ENCODE measurements at places on chromosomes 12 and 14. TPM values are rescaled to one million over a fixed set of nuclear protein-coding genes. Genes with fewer than 3 reads are reported as not detected.

GRCh38 chr14:34685819-34686428 lies 28.5 kb downstream of the CFL2 start:
- no peak for DNase-seq

GRCh38 chr12:27497446-27497845 lies 26.6 kb upstream of the PPFIBP1 start:
- DNase-seq: no peak

DNA sequence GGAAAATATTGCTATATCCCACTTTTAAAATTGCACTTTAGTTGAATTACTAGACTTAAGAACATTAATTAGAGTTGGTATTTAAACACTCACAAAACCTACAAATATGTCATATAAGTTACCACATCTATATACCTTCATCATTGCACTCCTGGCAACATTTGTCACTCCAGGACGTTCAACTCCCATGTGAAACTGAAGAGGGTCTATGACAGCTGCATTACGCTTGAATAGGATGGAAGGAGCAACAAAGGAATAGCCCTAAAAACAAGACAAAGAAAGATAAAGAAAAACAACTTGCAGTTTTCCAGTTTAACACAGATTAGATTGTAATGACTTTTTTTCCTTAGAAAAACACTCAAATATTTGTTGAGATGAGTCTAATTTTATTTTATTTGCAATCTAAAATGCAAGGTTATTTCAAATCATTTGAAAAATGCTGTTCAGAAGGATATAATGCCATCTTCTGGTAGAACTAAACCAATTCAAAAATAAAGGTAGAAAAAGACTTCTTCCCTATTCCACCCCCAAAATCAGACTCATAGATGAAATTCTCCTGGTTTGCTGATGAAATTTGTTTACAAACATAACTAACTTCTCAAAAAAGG lies 84.3 kb upstream of the TTC7B start:
- no peak for DNase-seq

DNA sequence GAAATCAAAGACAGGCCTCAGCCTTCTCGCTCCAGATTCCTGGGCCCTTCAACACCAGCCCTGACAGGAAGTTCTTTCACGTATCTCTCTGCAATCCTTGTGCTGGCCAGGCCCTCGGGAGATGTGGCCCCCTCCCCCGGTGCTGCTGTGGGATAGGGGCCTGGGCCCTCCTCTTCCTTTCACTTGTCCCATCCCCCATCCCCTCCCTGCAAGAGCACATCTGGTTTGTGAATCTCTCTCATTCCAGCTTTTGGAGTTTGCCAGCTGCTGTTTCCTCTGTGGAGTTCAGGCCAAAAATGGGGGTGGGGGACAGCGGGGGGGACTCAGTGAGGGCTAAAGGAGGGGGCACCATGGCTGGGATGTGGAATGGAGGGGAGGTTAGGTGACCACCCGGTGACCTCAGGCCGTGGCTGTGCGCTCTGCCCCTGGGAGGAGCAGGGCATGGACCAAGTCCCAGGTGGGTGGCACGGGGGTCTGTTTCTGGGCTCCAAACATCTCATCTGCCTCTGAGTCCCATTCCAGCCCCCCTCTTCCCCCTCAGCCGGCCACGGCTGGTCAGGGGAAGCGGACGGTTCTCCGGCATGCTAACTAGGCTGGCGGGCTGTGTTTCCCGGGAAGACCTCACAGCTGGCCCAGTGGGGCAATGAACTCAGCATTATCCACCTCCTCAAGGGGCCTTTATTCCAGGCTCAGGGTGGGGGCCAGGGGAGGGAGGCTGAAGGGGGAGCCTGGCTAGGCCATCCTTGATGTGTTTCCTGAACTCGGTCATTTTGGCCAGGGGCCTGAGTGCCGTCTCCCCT lies 7.4 kb downstream of the LRP1 start:
- DNase-seq: peak; percentile 90

GRCh38 chr12:96368233-96368632 lies 32.0 kb downstream of the CDK17 start:
- no peak for DNase-seq

- no peak for DNase-seq
Observed at GRCh38 chr12:119415714-119416113, 81.2 kb downstream of the CCDC60 start.

DNA sequence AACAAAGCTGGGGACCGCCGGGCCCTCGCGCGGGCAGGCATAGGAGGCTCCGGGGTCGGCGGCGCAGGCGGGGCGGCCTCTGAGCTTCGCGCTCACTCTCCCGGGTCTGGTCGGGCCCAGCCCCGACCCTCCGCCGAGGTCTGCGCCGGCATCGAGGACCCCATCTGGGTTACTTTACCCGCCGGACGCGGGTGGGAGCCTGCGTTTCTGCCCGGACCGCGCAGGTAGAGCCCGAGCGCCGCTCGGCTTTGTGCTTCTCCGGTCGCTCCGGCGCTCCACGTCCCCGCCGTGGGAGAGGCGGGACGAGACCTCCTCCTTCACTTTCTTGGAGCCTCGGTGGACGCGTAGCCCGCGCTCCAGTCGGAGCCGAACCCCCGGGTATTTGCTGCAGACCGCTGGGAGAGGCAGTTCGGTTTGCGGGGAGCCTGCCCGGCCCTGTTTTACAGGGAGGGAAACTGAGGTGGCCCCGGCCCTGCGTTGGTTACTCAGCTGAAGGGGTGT lies 63.2 kb downstream of the FBXL14 start:
- no peak for DNase-seq

- DNase-seq: no peak
Observed at GRCh38 chr14:32572867-32573150, 243.7 kb downstream of the AKAP6 start.

DNA sequence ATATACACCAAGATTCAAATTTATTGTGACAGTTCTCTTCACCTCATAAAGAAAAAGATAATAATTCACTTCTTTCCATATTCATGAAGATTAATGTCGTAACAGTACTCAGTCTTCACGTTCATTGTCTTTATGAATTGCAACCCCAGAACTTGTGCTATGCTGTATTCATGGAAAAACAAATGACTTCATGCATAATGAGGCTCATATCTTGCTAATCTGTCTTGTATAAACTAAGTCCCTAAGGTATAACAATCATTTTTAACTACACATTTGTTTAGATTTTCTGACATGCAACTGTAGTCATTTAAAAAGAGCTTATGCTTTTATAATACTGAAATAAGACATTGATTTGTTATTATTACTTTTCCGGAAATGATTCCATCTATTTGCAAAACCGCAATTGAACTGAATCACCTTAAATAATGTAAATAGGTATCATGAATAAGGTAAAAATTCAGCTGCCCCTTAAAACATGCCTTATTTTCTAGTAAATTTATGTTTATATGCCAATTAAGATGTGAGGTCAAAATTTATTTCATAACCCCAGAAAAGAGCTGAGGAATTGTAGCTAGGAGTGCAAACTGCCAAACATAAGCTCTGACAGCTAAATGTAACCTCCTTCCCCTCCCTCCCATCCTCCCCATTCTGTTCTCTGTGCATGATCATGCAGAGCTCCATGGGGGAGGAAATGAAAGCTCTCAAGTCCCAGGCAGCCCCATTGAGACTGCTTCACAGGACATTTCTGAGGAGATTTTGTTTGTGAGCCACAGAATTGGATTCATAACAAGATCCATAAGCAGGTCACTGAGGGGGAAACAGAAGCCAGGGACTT lies 301.6 kb downstream of the ATP23 start:
- DNase-seq: no peak

DNA sequence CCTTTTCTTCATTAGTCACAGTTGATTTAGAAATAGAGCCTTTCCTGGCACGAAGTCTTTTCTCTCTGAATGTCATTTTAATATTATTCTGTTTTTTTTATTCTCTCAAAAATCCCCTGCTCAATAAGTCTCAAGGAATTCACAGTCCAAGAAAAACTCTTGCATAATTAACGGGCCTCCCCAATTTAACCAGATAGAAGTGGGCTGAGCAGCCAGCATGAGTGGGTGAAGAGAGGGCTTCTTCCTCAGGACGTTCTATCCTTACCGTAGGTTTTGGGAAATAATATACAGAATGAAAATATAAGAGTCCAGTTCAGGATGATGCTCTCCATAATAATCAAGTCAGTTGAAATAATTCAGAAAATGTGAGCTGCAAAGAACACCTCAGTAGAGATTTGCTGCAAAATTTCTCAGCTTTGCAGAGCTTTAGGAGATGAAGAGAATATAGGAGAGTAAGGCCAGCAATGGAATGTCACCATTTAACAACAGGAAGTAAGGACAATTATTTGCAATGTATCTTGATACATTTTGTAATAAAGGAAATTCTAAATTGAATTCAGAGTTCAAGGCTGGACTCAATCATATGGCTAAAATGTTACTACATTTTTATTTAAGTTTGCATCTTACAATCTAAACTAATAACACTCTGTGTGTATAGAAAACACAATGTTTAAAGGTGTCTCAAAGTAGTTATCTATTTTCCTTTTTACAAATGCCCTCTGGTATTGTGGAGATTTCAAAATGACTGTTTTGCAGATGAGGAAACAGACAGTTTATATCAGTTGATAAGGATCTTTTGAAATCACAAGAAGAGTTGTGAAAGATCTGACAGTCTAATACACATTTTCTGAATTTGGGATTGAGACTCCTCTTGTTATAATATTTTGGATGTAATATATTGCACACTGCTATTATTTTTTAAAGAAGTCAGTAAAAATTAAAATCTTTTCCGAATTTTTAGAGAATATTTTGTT lies 1724.1 kb upstream of the SEL1L start:
- DNase-seq: no peak

GRCh38 chr12:78550831-78551230 lies 313.7 kb upstream of the SYT1 start:
- no peak for DNase-seq

GRCh38 chr14:23112359-23113178 lies 6.5 kb downstream of the CEBPE start:
- DNase-seq: peak; percentile 63

GRCh38 chr12:55642267-55642666 lies 5.6 kb downstream of the OR10P1 start:
- no peak for DNase-seq

DNA sequence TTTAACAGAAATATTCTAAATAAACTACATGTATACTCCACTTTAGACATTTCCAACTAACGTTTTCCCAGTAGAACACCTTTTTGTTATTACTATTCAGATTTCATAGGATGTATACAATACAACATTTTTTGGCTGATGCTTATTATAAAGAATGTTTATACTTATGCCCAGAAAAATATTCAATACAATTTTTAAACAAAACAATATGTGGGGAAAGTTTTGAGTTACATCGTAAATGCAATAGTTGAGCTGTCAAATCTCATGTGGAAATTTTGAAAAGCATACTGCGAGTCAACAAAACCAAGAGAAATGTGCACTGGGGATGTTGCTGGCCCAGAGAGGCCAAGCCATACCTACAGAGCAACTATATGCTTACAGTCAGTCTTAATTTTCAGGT lies 18.2 kb upstream of the MON2 start:
- no peak for DNase-seq

GRCh38 chr14:68823434-68824206 lies 30.8 kb upstream of the ZFP36L1 start:
- no peak for DNase-seq

DNA sequence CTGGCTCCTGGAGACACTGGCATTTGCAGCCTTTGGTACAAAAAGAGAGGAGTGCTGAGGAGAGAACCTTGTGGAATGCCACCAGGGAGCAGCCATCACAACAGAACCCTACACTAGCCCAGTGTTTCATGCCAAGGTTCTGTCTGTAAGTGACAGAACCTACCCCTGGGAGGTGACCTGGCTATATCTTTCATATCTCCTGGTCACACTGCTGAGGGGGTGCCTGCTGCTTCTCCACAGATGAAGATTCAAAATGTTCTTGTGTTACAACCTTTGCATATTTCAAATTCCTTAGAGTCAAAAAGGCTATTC lies 12.7 kb upstream of the EIF4B start:
- DNase-seq: no peak

- no peak for DNase-seq
Observed at GRCh38 chr12:52155048-52155868, 36.6 kb downstream of the KRT80 start.

DNA sequence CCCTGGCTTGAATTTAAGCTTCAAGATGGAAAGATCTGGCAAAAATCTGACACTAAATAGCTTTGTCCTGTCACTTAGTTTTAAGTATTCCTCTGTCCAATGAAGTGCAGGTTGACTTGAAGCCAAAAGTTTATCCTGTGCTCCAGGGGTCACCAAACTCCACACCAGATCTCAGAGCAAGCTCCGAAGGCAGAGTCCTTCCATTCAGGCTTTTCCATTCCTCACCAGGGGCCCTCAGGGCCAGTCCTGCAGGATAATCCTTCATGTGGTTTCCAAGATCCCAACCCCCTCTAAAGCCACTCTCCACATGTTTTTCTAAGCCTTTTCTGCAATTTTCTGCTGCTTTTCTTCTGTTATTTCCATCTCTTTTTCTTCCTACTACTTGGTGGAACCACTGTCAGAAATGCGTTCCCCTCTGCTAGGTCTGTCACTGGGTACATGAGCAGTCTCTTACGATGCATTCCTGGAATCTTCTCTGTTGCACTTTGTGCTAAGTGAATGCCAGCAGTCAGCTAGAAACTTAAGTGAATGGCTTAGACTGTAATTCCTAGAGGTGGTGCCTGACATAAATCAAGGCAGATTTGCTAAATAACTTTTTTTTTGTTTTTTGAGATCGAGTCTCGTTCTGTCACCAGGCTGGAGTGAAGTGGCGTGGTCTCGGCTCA lies 251.4 kb downstream of the MSRB3 start:
- DNase-seq: no peak

DNA sequence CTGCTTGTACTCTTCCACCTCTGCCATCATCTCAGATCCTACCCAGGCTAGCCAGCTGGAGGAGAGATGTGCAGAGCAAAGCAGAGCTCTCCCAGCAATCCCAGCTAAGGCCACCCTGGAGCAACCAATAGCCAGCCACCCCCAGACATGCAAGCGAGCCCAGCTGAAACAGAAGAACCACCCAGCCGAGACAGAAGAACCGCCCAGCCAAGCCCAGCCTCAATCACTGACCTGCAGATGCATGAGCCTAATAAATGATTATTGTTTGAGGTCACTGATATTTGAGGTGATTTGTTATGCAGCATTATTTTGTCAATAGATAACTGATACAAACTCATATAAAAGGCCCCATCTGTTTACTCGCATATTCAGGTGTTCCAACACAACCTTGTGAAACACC lies 106.3 kb downstream of the SCARB1 start:
- DNase-seq: no peak

DNA sequence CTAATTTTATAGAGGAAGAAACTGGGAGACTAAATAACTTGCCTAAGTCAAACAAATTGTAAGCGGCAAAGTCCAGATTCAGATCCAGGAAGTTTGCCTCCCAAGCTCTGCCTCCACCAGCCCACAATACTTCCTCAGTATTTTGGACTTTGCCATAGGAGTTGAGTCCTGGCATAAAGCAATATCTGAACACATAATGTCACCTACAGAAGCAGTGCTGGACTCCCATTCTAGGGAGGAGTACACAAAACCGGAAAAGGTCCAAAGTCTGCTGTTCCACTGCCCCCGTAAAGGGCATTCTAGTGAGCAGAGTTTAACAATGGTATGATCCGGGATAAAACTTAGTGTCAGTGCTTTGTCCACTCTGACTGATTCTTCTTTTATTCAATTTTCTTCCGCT lies 340.5 kb downstream of the FUT8 start:
- no peak for DNase-seq

OXA1L gene
- total RNA-seq: 97.8 TPM

RND1 gene
- 0.36 TPM for total RNA-seq

POTEG gene
- not detected for total RNA-seq

PRR4 gene
- total RNA-seq: 0.68 TPM

SMARCD1 gene
- total RNA-seq: 64.8 TPM

C14orf39 gene
- not detected for total RNA-seq

ST8SIA1 gene
- 23.5 TPM for total RNA-seq

DPF3 gene
- total RNA-seq: 0.28 TPM

C1QL4 gene
- total RNA-seq: not detected

PCNX4 gene
- 55.9 TPM for total RNA-seq

REP15 gene
- total RNA-seq: 1.7 TPM

RDH16 gene
- under 0.01 TPM for total RNA-seq

All from sigmoid colon (tissue), 7 donors.